Stimulated activated CD8-positive, alpha-beta memory T cell treated with anti-CD3 and anti-CD28 coated beads, Interleukin-2, amount 100 ng/mL, for 1 hour (primary cell): ENCODE measurements at places on chromosomes 7 and 10.

GRCh38 chr7:99254390-99254789 lies 18.2 kb upstream of the MYH16 start:
- DNase-seq, result no peak

GRCh38 chr10:48769706-48770435 lies 85.2 kb downstream of the WDFY4 start:
- DNase-seq, result no peak

DNA sequence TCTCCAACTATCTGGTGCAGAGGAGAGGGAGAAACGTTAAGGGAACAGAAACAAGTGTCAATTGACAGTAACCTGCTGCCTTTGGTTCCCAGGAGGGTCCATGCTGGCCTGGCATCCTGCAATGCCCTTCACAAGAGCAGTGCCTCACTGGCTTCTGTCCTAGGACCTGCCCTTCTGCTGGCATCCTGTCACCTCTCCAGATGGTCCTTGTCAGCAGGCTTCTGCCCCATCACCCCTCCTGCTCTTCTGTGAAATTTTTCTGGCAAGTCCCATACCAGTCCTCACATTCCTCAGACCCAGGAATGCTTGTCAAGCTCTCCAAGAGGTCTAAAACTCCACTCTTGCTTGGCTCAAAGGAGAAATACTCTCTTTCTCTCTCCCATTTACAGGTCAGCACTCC lies 34.2 kb downstream of the C10orf67 start:
- DNase-seq, result no peak

DNA sequence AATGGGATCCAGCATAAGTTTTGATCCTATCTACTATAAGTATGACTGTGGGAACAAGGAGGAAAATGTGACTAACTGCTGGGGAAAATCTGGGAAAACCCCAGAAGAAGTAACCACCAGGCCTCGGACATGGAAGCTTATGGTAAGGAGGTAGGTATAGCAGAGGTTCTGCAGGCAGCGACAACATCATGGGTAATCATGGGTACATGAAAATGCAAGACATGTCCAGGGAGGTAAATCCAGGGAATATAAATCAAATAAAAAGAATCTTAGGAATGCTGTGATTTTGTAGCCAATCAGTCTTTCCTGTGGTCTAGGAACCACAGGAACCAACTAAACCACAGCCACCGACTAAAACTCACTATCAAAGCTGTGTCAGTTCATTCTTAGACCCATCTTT lies 168.3 kb upstream of the NPY start:
- no peak for DNase-seq

- DNase-seq, result no peak
These were observed 168.3 kb upstream of the PPP1R3A start for GRCh38 chr7:114086914-114087652.

GRCh38 chr10:84845628-84846261 lies 517.4 kb downstream of the CCSER2 start:
- no peak for DNase-seq

- DNase-seq, result no peak
These were observed 44.6 kb downstream of the CFAP46 start for GRCh38 chr10:132897516-132898381.

DNA sequence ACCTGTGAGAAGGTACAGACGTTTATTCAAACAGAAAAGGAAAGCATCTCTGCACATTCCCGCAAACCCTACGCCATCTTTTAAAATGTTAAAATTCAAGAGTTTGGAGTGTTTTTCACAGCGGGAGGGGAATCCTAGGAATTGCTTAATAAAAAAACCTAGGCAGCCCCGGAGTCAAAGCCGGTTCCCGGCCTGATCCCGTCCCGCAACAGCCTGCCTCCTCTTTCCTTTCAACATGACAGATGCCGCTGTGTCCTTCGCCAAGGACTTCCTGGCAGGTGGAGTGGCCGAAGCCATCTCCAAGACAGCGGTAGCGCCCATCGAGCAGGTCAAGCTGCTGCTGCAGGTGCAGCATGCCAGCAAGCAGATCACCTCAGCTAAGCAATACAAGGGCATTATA lies 123.0 kb upstream of the VSTM2A start:
- DNase-seq, result no peak

GRCh38 chr7:7122701-7123281 lies 59.6 kb upstream of the C1GALT1 start:
- no peak for DNase-seq

GRCh38 chr7:121994625-121995410 lies 121.9 kb downstream of the PTPRZ1 start:
- DNase-seq, result no peak

GRCh38 chr7:49635800-49636199 lies 137.6 kb upstream of the VWC2 start:
- DNase-seq, result no peak

DNA sequence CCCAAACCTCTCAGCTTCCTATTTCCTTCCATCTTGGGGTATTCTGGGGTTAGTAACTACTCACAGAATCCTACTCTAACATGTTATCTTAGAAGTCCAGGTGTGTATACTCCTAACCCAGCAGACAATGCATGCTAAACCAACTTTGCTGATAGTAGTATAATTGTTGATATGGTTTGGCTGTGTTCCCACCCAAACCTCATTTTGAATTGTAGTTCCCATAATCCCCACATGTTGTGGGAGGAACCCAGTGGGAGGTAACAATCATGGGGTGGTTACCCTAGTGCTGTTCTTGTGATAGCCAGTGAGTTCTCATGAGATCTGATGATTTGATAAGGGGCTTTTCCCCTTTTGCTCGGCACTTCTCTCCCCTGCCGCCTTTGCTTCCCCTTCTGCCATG lies 135.1 kb downstream of the CHRM2 start:
- no peak for DNase-seq

DNA sequence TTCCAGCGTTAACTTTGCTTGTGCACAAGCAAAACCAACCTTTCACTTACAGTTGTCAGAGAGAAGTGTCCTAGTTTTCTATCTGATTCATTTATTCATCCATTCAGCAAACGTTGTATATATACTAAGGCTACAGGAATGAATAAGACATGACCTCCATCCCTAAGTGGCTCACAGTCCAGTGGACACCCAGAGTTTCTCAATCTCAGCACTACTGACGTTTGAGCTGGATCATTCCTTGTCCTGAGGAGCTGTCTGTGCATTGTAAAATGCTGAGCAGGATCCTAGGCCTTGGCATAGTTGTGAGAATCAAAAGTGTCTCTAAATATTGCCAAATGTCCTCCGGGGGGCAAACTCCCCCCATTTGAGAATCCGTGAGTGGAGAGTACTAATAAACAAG lies 166.7 kb upstream of the PRKCQ start:
- DNase-seq, result no peak

DNA sequence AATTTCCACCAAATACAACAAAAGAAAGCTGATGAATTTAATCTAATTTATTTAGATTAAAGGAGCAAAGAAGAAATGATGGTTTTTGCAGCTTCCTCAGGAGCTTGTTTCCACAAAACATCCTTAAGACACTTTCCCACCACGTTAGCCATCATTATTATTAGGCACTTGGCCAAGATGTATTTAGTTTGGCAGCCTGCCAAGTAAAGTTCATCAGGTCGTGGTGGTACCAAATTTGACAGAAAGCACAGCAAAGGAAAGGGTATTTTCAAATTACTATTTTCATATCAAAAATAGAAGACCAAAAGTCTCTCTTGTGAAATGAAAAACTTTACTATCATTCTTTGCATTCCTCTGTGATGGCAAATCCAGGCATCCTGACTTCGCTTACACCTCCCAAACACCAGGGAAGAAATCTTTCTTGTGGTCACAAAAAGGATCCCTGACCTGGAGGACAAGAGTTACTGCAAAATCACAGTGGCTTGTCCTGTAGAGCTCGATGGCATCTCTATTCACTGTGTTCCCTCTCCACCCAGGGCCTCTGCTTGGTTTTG lies 123.1 kb upstream of the INHBA start:
- DNase-seq, result no peak

GRCh38 chr7:98225913-98226614 lies 14.8 kb downstream of the BHLHA15 start:
- DNase-seq, result no peak

- DNase-seq, result no peak
These were observed at the start of gene MAGI2 for GRCh38 chr7:79453558-79454360. TSS of gene MAGI2 (minus strand) at chr7:79453667. CDS start at chr7:79453320, 347 bp downstream.

- DNase-seq, result no peak
These were observed 5.2 kb downstream of the IKZF1 start for GRCh38 chr7:50309721-50310120.

DNA sequence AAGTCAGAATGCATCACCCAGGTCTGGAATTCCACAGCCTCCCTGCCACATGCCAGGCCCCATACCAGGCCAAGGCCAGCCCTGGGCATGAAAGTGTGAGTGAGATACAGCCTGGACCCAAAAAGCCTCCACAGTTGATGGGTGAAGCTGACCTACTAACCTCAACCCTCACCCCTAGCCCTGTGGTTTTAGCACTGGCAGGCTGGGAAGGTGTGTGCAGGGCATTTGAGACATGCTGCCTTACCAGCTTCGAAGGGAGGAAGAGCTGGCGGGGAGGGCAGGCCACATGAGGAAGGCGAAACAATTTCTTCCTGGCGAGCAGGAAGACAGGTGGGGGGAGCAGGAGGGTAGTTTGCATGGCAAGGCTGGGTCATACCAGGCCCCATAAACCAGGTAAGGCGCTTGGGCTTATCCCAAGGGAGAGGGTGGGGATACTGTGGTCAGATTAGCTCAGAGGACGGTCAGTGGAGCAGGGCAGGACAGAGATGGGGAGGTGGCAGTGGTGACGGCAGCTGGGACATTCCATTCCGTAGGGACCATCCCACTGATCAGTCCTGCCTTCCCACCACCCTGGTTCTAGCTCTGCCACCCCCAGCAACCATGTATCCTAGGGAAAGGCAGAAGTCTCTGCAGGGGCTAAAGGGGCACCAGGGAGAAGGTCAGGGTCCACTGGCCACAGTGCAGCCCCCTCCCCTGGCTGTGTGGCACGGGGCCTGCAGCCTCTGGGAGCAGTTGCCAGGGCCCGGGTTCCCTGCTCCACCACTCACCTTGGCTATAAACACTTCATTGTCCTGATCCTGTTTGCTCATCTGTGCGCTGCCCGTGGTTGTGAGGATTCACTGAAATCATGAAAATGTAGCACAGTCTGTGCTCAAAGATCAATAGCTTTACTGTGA lies 155.8 kb downstream of the NRF1 start:
- DNase-seq, result no peak

- DNase-seq, result no peak
These were observed 101.7 kb upstream of the SLC26A5 start for GRCh38 chr7:103547451-103548284.

DNA sequence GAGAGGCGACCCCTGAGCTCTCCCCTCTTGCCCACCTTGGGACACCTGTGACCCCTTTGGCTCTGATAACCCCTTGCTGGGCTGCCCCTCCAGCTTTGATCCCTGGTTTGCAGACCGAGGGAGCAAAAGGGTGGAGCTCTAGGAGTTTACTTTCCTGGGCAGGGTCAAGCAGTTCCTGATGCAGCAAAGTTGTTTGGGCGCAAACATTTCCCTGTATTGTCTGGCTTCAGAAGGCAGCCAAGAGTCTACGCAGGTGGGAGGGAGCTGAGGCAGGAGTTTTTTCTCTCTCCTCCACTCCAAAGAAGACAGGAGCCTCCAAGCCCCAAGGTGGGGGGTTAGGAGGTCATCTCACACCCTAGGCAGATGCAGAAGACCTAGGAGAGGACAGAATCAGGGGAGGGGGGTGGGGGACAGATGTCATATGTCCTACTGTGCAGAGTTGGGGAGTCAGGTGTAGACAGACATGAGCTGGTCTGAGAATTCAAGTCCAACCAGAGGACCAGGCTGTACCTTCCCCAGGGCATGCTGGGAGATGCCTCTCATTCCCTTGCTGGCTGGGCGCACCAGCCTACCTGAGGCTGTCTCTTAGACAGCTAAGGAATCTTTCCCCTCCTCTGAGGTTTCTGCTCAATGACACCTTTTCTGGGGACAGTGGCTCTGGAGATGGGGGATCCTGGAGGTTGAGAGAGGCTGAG lies 20.5 kb downstream of the TMEM270 start:
- no peak for DNase-seq

DNA sequence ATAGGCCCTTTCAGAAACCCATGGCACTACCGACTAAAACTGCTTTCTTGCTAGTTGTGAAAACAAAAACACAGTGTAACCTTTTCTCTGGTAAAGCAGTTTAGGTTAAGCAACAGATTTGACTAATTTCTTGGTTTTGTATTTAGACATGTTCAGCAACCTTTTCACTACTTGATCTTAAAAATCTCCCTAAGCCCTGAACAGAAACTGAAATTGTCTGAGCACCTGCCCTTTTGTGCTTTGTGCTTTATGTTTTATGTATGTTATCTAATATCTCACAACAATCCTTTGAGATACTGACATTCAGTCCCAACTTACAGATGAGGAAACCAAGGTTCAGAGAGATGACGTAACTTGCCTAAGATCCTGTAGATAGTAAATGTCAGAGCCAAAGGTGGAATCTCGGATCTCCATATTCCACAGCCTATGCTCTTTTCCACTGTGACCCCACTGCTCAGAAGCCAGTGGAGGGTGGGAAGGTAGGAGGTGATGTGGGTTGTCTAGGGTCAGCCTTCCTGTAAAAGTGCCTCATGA lies 146.6 kb downstream of the LCOR start:
- DNase-seq, result no peak

- no peak for DNase-seq
These were observed 30.2 kb downstream of the KDM7A start for GRCh38 chr7:140146574-140146973.

GRCh38 chr7:118094044-118094443 lies 89.9 kb upstream of the LSM8 start:
- DNase-seq, result no peak

DNA sequence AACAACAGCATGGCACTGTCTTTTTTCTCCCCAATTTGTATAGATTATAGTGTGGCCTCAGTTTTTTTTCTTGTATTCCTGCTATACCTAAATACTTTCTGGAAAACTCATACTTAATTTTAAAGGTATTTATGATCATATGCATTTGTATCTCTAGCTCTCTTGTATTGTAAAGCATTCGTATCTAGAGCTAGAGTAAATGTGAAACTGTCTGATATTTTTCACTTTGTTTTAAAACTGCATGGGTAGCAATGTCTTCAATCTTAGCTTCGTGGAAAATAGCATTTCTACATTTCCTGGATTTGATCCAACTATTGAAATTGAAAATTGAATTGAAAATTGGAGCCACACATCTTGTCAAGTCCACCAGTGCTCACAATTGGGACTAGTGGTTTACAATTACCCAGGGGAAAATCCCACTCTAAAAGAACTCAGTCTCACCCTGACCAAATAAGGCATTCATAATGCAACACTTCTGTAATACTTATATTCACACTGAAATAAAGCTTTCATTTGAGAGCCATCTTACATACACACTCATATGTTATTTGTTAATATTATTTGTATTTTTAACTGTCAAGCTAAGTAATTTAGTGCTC lies 51.3 kb upstream of the KLF6 start:
- DNase-seq, result no peak
